ENCODE measurements at places on chromosomes 7 and 10.

DNA sequence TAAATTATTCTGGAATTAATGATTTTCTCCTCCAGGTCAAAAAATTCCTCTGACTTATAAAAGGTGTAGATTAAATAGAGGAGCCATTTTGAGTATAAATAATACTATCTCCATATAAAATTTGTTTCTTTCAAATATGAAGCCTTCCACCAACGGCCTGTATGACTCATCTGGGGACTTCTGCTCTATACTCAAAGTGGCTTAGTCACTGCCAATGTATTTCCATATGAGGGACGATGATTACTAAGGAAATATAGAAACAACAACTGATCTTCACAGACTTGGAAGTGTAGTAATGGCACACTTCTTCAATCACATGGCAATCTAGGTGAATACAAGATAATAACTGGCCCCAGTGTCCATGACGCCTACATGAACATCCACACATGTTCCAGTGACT, 335.6 kb upstream of the HGF start:
- no peaks in the 10 kb centered on the region for H3K36me3 ChIP-seq
- peaks cover 8% of the 10 kb centered on the region for H3K4me1 ChIP-seq
- no peaks in the 10 kb centered on the region for H3K27me3 ChIP-seq
- DNase-seq, result no peak

DNA sequence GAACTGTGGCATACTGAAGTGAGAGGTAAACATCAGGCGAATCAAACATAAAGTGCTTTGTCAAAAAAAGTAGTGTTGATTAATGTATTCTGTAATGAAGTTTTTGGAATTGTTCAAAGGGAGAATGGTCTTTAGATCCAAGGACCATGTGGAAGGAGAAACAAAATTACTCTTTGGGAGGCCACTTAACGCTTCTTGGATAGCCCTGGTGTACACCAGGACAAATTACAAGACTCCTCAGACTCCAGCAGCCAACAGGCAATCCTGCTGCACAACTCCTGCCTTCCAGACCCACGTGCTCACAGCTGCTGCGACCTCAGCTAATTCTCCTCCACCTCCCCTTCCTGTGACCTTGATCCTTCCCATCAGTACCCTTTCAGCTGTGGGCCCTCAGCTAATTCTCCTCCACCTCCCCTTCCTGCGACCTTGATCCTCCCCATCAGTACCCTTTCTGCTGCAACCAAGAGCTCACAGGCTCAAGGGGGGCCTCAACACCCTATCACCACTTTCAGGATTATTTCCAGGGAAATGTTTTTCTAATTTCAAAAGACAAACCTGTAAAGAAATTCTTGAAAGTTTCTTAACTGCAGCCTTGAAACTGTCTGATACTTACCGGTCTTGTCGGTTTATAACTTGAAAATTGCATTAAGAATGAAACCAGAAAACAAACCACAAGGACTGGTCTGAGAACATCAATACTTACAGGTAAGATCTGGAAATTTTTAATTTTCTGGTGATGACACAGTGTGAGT, 29.7 kb upstream of the DDC start:
- H3K27me3 ChIP-seq, result no peaks in the 10 kb centered on the region
- no peaks in the 10 kb centered on the region for H3K36me3 ChIP-seq
- no peak for DNase-seq
- no peak overlapping the region for H3K27ac ChIP-seq
- no peak overlapping the region for H3K4me3 ChIP-seq

DNA sequence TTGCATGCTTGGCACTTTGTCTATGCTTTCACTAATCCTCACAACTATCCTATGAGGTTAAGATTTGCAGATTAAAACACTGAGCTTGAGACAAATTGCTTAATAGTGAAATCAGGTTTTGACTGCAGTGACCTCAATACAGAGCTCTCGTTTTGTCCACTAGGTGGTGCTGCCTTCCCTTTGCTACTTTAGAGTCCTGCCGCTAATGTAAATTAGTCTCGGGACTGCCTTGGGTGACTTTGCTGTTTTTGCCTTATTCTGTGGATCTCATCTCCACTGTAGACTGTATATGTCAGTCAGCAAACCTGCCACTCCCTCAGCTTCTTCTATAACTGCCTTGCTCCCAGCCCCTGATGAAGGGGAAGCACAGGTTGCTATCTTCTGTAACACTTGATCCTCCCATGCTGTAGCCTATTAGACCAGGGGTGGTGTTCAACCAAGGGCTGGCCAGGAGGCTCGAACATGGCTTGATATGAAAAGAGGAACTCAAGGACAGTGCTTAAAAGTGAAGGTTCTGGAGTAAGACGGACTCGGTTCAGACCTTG, 26.0 kb downstream of the ASB4 start:
- no peak overlapping the region for H3K4me3 ChIP-seq
- no peaks in the 10 kb centered on the region for H3K36me3 ChIP-seq
- peak; percentile 5 for DNase-seq
- no peaks in the 10 kb centered on the region for H3K27me3 ChIP-seq
- no peak overlapping the region for H3K27ac ChIP-seq

GRCh38 chr7:47492716-47493325, 89.1 kb downstream of the TNS3 start:
- no peaks in the 10 kb centered on the region for H3K36me3 ChIP-seq
- no peak overlapping the region for H3K4me3 ChIP-seq
- no peak for DNase-seq
- H3K27me3 ChIP-seq, result no peaks in the 10 kb centered on the region

- no peak for DNase-seq
- H3K36me3 ChIP-seq, result no peaks in the 10 kb centered on the region
- no peaks in the 10 kb centered on the region for H3K4me1 ChIP-seq
- H3K27me3 ChIP-seq, result no peaks in the 10 kb centered on the region
Measured at GRCh38 chr7:85750454-85750949, 563.6 kb upstream of the SEMA3D start.

GRCh38 chr10:129483430-129484010, 16.5 kb downstream of the MGMT start:
- H3K27me3 ChIP-seq, result no peaks in the 10 kb centered on the region
- no peak overlapping the region for H3K4me3 ChIP-seq
- H3K4me1 ChIP-seq, result no peaks in the 10 kb centered on the region

DNA sequence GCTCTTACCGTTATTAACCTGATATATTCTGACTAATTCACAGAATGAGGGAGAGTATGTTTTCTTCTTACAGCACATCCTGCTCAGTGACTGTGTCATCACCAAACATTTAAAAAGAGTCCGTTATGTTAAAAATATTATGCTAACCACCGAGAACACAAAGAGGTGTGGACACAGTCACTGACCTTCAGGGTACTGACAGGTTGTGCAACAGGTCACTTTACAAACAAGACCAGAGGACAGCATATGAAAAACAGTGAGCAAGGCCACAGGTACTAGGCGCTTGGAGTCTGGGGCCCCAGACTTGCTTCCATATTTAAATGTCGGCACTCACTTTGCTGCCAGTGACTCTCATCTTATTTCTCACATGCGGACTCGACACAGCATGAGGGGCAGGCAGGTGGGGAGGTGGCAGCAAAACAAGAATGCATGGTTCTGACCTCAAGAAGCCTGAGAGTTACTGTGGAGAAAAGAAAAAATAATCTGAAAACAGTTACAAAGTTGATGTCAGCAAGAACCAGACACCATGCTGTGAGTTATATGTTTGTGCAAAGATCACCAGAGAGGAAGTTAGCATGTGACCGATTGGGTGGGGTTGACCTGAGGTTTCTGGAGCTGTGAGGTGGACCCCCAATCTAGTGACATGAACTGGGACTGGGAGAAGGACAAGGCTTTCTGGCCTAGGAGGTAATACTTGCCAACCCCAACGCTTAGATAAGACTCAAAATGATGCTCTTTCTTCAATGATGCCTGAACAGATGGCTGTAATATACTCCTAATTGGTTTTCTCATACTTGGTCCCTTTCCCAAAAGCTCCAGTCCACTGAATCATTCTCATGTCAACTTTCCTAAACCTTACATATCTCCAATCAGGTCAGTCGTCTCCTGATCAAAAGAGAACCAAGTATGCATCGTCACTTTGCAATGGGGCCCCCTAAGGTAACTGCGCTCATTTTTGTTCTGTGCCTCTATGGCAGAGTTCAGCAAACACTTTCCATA, 102.4 kb downstream of the HIPK2 start:
- no peaks in the 10 kb centered on the region for H3K27me3 ChIP-seq
- no peaks in the 10 kb centered on the region for H3K36me3 ChIP-seq
- no peak overlapping the region for H3K27ac ChIP-seq
- no peak for DNase-seq
